ENCODE measurements at places on chromosomes 7 and 10.

DNA sequence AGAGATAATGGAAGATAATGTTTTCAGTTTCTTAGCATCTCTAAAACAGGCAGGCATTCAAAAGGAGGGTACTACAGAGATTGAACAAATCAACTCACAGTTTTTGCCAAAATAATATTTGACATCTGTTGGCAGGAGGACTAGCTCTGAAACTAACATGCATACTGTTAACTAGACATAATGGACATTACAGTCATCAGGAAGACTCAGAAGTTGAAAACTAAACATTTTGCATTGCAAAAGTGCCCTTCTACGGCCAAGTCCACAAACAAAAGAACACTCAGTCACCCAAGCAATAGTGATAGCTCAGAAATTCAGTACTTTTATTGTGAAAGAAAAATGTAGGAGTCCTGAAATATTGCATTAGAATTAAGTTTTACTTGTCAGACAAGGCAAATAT lies 399.0 kb downstream of the HGF start:
- no peak for DNase-seq

- DNase-seq, result peak; percentile 33
Measured at GRCh38 chr10:70761031-70761601, 24.1 kb downstream of the TBATA start.

DNA sequence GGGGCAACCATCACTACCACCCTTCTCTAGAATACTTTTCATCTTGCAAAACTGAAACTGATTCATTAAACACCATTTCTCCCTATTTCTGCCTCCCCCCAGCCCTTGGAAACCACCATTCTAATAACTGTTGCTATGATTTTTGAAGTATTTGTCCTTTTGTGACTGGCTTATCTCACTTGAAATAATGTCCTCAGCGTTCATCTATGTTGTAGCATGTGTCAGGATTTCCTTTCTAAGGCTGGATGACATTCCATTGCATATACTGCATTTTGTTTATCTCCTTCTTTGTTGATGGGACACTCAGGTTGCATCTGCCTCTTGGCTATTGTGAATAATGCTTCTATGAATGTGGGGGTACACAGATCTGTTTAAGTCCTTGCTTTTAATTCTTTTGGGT lies 327.6 kb upstream of the ZNF32 start:
- no peak for DNase-seq

DNA sequence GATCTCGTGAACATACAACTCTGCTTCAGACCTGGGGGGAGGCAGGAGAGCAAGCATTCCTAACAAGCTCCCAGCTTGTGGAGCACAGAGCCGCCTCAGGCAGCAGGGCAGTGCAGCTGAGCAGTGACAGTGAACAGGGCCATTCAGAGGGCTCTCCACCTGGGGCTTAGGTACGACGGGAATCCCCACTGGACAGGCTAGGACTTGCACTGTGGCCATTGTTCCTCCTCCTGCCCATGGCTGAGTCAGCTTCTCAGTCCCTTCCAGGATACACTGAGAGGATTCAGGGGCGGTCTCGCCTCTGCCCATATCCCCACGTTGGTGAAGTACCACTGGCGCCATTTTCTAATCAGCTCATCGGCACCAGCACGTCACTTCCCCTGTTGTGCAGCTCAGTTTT lies 71.1 kb downstream of the FIGNL1 start:
- no peak for DNase-seq

- DNase-seq, result no peak
Measured at GRCh38 chr10:117441812-117442443, 66.7 kb upstream of the PDZD8 start.

GRCh38 chr7:132207211-132207610 lies 369.1 kb downstream of the PLXNA4 start:
- DNase-seq, result no peak

DNA sequence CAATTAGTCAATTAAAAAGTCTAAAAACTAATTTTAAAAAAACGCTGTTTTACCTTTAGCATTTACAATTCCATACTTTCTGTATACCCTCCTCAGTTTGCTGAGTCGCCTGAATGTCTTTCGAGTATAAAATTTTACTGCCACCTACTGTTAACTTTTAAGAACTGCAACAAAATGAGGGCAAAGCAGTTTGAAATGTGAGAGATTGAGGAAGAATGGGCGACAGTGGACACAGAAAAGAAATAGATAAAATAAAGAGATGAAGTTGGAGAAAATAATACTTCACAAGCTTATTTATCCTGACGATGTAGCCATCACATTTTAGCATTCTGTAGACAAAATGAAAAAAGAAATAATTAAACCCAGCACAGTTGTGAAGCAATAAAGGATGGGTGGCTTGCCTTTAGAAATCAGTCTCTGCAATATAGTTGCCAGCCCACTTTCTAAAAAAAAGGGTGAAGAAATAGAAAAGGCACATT lies 110.8 kb upstream of the PTN start:
- DNase-seq, result peak; percentile 47

- DNase-seq, result no peak
Measured at GRCh38 chr10:62618576-62619412, 185.7 kb upstream of the ADO start.

GRCh38 chr10:33828592-33828991 lies 494.1 kb upstream of the NRP1 start:
- no peak for DNase-seq

DNA sequence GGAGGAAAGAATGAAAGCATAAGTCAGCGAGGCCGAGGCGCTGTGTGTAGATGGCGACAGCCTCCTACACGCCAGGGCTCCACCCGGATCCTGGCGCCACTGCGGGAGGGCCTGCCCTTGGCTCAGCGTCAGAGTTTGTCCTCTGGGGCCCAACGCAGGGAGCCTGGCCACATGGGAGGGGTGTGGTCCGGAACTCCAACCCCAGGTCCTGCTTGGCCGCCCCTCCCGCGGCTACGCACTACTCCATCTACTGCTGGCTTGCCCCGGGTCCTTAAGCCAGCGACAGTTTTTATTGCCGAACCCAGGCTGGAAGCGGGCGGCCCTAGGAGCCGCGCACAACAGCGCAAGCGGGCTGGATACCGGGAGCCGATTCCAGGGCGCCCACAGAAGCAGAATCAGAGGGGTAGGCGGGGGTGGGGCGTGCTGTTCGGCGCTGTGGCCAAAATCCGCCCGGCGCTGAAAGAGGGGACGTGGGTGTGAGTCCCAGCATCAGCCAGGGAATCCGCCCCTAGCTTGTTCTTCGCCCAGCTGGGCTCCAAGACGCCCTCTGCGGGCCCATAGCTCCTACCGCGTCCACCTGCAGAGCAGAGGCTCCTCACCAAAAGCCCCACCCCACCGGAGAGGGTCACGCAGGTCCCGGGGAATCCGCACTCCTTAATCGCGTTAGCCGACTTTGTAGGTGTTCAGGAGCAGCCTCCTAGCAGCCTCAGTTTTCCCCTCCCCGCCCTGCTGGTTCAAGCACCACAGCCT lies 4.5 kb downstream of the KAZALD1 start:
- DNase-seq, result peak; percentile 49

DNA sequence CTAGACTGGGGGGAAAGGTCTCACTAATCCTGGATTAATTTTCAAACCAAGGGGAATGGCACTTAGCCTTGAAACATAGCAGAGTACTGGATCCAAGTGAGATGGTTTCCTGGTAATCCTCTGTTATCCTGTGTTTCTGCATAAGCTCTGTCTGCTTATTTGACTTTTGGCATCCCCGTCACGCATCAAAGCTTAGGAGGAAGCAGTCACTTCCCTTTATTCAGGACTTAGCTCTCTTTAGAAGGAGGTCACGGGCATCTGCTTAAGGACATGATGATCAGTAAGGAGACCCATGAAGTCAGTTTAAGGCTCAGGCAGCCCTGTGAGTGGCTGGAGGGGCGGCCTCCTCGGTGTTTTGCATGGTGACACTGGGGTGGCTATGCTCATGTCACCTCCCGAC lies 30.0 kb downstream of the TSPAN15 start:
- no peak for DNase-seq

DNA sequence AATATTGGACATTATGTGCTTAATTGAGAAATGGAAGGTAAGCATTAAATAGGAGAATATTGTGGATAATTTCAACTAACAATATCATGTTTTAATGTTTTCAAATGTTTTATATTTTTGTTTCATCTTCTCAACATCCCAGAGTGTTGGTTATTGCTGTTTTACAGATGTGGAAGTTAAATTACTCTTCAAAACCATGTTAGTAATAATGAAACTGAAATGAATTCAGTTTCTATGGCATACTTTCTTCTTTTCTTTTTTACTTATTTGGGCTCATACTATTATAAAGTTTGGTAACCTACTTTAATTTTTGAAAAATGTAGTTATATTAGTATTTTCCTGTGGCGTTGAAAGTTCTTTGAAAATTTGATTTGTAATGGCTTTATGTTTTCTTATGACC lies 4.2 kb downstream of the GLRX3 start:
- no peak for DNase-seq

DNA sequence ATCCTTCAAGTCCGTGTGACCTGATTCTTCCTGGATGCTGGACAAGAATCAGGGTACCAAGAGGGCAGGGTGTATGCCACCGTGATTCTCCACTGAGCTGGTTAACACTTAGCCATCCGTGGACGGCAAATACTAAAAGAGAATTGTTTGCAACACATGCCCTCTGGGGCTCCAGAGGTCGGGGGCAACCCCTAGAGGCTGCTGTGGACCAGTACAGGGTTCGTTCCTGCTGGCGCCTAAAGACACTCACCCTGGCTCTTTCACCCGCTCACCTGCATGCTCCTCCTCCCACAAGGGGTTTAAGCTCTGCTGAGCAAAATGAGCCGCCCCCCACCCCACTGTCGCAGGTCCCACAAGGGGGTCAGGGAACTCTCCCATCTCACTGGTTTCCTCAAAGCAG lies 148.7 kb upstream of the ITGB1 start:
- DNase-seq, result no peak

- DNase-seq, result no peak
Measured at GRCh38 chr7:105020926-105021325, 6.9 kb downstream of the KMT2E start.

DNA sequence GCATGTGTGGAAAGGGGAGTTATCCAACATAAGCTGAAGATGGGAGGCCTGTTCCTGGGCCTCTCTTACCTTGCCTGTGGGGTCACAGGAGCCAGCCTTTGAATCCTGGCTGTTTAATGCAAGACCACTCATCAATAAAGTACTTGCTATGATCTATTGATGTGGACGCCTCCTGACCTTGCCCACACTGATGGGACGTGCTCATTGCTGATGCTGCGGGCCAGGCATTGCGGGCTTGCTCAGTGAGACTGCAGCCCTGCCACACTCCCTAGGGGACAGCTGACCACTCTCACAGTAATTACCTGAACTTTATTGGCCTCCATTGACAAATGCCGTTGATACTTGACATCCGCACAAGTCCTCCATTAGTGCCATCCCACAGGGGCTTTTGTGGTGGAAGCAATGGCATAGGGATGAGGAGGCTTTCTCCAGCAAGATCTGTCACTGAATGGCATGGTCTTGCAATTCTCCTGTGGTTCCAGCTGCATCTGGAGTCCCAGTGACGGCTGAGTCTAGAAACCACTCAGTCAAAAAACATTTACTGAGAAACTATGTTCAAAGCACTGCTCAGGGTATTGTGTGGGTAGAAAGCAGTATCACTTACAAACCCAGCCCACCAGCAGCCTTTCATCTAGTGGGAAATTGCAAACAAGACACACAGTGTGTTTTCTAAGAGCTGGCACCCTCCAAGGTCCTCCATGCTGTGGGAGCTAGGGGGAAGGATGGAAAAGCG lies 135.1 kb upstream of the YAE1 start:
- DNase-seq, result no peak

DNA sequence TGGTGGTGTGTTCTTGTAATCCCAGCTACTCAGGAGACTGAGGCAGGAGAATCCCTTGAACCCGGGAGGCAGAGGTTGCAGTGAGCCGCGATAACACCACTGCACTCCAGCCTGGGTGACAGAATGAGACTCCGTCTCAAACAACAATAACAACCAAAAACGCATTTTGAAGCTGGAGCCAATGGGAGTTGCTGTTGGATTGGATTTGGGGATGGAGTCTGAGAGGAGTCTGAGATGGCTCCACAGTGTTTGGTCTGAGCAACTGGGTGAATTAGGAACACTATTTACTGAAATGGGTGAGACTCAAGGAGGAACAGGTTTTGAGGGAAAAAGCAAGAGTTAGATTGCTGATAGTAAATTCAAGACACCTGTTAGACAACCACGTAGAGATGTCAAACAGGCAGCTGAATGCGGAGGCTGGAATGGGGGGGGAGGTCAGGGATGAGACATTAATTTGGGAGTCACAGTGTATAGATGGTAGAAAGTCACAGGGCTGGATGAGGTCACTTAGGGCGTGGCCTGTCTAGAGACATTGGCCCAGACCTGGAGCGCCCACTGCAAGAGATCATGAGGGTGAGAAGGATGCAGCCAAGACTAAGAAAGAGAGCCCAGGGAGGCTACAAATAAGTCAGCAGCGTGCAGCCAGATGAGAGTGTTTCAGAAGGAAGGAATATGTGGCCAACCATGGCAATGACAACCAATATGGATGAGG lies 56.4 kb downstream of the CYCS start:
- DNase-seq, result no peak

Measured in hindlimb muscle (tissue), 1 donor.